ENCODE measurements at places on chromosomes 3 and 15.

GRCh38 chr3:185746470-185746869 lies 78.4 kb downstream of the IGF2BP2 start:
- no peak for DNase-seq

GRCh38 chr15:33678602-33679001 lies 289.7 kb upstream of the CHRM5 start:
- DNase-seq, result no peak

- DNase-seq, result no peak
Observed at GRCh38 chr3:5560199-5560598, 372.7 kb downstream of the EDEM1 start.

GRCh38 chr3:143329567-143330211 lies 210.1 kb downstream of the CHST2 start:
- no peak for DNase-seq

- DNase-seq, result no peak
Observed at GRCh38 chr15:90062973-90063769, 39.1 kb downstream of the IDH2 start.

- DNase-seq, result no peak
Observed at GRCh38 chr3:71064956-71065763, 518.4 kb downstream of the FOXP1 start.

- peak; percentile 48 for DNase-seq
Observed at GRCh38 chr3:14175383-14176037, 2.9 kb downstream of the XPC start.
